ENCODE measurements at places on chromosomes 7 and 10. TPM values are rescaled to one million over a fixed set of nuclear protein-coding genes. Genes with fewer than 3 reads are reported as not detected.

- no peaks in the 10 kb centered on the region for H3K27me3 ChIP-seq
- H3K4me3 ChIP-seq = no peak overlapping the region
- H3K4me1 ChIP-seq = no peaks in the 10 kb centered on the region
- no peak overlapping the region for H3K27ac ChIP-seq
- H3K36me3 ChIP-seq = no peaks in the 10 kb centered on the region
These were observed 661.2 kb downstream of the AUTS2 start for GRCh38 chr7:70259502-70259901.

DNA sequence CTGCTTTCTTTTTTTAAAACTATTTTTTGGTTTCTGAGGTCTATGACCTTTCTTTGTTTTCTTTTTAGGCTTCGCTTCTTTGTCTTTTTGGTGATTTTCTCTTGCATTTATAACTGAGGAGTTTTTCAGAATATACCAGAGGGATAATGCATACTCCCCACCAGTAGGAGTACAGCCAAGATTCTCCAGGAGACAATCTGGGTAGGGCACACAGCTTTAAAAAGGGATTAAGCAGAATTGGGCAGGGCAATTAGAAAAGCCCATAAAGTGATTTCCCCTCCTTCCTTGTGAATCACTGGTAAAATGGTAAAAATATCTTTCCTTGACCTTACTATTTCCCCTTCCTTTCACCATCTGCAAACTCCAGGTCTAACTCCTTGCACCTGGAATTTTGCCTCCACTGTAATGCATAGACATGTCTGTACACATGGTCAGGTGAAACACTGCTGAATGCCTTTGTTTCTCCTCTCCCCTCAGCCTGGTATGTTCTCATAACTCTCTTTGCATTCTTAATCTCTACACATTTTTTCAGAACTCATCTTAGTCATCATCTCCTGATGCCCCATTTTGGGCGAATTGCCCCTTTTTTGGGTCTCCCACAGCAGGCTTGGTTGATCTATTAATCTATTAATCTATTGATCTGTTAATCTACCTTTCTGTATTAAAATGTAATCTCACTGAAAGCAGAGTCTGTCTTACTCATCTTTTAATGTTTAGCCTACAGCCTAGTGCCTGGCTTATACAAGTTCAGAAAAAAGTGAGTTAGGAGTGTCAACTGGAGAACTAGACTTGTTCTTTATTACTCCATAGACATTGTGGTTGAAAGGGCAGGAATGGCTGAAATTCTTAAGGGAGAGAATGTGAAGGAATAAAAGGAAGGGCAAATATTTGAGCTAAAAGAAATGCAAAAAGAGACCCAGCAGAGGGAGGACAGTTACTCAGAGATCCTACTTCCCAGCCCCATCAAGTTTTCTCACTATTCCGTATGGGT, 64.6 kb downstream of the MDFIC start:
- no peak overlapping the region for H3K27ac ChIP-seq
- no peak for DNase-seq
- no peak overlapping the region for H3K4me3 ChIP-seq
- H3K36me3 ChIP-seq = peaks cover 62% of the 10 kb centered on the region
- H3K4me1 ChIP-seq = peaks cover 22% of the 10 kb centered on the region

GRCh38 chr10:6580279-6581029, 378 bp upstream of the PRKCQ start:
- H3K4me1 ChIP-seq = peaks cover 57% of the 10 kb centered on the region
- peak; percentile 87 for DNase-seq
- H3K36me3 ChIP-seq = peaks cover 78% of the 10 kb centered on the region
- H3K27me3 ChIP-seq = no peaks in the 10 kb centered on the region
- H3K27ac ChIP-seq = peak overlapping the region; percentile 98
- peak overlapping the region; percentile 87 for H3K4me3 ChIP-seq

GRCh38 chr10:61943674-61944378, 42.3 kb downstream of the ARID5B start:
- H3K27ac ChIP-seq = peak overlapping the region; percentile 87
- H3K4me1 ChIP-seq = peaks cover 56% of the 10 kb centered on the region
- no peaks in the 10 kb centered on the region for H3K27me3 ChIP-seq
- H3K36me3 ChIP-seq = peaks cover 76% of the 10 kb centered on the region
- no peak for DNase-seq

- peaks cover 35% of the 10 kb centered on the region for H3K27me3 ChIP-seq
- no peak overlapping the region for H3K27ac ChIP-seq
- no peak for DNase-seq
- H3K36me3 ChIP-seq = peaks cover 3% of the 10 kb centered on the region
- no peak overlapping the region for H3K4me3 ChIP-seq
These were observed 25.0 kb upstream of the PPA1 start for GRCh38 chr10:70258216-70258615.

DNA sequence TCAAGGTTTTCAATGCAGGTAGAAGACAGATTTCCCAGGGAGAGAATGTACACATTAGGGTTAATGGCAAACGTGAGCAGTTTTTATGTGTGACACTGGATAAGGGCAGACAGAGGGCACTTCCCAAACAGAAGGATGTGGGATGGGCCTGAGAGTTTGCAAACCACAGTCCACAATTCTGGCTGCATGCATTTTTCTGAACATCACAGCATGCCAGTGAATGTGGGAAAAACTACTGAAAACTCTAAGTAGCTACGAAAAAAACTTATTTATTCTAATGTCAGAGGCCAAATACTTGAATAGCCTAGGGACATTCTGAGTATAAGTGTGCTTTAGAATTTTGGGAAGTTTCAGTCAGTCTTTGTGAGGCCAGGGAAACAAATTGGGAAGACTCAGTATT, 145.9 kb downstream of the NRCAM start:
- H3K27ac ChIP-seq = no peak overlapping the region
- H3K36me3 ChIP-seq = no peaks in the 10 kb centered on the region
- no peaks in the 10 kb centered on the region for H3K4me1 ChIP-seq

DNA sequence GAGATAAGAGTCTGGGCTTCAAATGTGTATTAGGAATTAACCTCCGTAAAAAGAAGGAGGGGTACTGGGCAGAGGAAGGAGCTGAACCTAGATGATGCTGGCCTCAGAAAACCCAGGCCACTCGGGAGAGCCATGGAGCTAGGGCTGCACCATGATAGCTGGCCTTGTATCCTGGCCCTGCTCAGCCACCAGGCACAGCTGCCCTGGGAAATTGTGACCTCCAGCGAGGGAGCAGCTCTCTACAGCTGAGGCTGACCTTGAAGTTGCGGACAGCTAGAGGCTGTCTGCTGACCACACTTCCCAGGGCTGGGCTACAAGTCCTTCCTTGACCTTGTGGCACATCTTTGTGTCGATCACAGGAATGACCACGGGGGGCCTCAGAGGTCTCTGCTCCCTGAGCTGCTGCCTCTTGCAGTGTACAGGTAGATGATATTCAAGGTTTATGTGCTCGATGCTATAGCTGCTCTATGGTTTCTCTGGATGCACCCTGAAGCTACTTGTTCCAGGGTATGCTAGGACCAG, 38.3 kb upstream of the SLC35B4 start:
- no peaks in the 10 kb centered on the region for H3K27me3 ChIP-seq
- DNase-seq = no peak
- H3K36me3 ChIP-seq = no peaks in the 10 kb centered on the region
- H3K27ac ChIP-seq = no peak overlapping the region
- H3K4me3 ChIP-seq = no peak overlapping the region

DNA sequence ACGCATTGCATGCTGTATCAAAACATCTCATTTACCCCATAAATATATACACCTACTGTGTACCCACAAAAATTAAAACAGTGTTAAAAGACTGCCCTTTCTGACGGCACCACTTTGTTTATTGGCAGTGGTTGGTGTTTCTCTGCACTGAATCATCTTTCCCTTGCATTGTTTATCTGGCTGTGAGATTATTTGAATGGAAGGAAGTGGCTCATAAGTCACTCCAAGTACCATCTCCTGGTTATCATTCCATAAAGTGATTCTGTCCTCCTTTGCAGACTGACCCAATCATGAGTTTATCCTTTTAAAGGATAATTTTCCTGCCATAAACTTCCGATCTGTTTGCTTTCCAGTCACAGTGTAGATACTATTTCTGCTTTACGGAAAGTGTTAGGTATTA, 183.8 kb downstream of the CAMK1D start:
- H3K36me3 ChIP-seq = no peaks in the 10 kb centered on the region
- DNase-seq = no peak
- no peak overlapping the region for H3K27ac ChIP-seq
- H3K4me1 ChIP-seq = peaks cover 24% of the 10 kb centered on the region
- no peaks in the 10 kb centered on the region for H3K27me3 ChIP-seq

- no peak for DNase-seq
- no peaks in the 10 kb centered on the region for H3K36me3 ChIP-seq
- H3K4me3 ChIP-seq = no peak overlapping the region
- no peaks in the 10 kb centered on the region for H3K27me3 ChIP-seq
- H3K4me1 ChIP-seq = no peaks in the 10 kb centered on the region
These were observed 902.8 kb downstream of the LRMDA start for GRCh38 chr10:76334255-76334654.

DNA sequence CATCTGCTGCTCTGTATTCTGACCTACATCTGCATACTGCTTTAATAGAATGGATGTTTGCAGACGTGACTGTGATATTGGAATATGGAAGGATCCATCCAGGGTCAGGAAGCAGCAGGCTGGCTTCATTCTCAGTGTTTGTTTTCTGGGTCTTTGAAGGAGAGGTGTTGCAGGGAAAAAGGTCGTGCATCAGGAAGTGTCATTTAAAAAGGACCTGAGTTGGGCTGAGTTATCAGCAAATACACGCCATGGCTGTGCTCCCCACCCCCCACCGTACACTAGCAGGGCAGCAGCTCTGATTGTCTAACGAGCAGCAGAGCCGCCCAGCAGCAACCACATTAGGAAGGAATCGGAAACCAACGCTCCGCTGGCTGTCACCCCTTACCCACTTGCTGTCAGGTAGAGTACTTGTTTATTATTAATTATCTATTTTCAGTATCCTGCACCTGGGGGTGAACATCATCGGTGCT, 63.1 kb upstream of the STEAP1B start:
- peaks cover 8% of the 10 kb centered on the region for H3K36me3 ChIP-seq
- peak overlapping the region; percentile 63 for H3K4me3 ChIP-seq
- peaks cover 54% of the 10 kb centered on the region for H3K4me1 ChIP-seq
- peak; percentile 48 for DNase-seq

GRCh38 chr7:140867467-140868462, 57.0 kb downstream of the BRAF start:
- DNase-seq = no peak
- H3K36me3 ChIP-seq = peaks cover 13% of the 10 kb centered on the region

DNA sequence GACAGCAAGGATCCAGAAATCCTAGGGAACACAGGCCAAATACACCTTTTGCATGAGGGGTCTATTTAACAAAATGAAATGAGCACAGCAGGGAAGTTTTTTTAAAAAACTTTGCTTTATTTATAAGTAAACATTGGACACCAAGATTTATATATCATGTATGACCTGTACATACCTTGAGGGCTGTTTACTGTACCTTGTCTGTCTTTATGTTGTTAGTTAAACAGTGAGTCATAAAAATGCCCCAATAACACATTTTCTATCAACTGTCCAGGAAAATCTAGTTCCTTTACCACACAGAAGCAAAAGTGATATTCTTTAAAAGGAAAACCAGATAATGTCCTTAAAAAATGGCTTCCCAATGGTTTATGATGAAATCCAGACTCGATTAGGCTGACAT, 45.1 kb upstream of the AGR3 start:
- no peak overlapping the region for H3K27ac ChIP-seq
- no peak overlapping the region for H3K4me3 ChIP-seq
- H3K4me1 ChIP-seq = peaks cover 39% of the 10 kb centered on the region
- no peaks in the 10 kb centered on the region for H3K27me3 ChIP-seq

DNA sequence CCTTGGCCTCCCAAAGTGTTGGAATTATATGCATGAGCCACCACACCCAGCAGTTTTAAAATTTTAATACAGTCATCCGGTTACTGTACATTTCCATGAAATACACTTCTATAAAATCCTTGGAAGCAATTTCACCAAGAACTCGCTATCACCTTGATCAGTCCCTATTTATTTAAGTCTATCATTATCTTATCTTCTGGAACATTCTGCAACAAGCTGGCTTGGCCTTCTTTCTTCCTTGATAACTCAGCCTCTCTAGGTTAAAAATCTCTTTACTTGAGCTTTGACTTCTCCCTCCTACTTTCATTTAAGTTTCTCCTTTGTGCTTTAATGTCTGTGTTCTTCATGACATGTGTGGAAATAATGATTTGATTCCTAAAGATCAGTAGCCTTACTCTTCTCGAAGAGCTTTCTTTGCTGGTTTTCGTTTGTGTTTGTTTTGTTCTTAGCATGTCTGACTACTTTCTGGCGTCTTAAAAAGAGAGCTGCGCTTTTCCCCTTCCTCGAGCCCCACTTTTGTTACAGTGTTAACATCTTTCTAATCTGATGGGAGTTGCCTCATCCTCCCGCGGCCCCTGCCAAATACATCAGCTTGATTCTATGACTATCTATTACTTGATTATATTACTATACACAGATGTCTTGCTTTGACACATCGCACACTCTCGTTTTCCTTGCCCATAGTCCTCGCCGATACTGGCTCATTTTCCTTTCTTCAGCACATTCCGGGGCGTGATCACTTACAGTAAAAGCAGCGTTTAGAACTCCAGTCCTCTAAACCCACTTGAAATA, 11.1 kb upstream of the CALML5 start:
- no peak overlapping the region for H3K4me3 ChIP-seq
- no peak overlapping the region for H3K27ac ChIP-seq
- DNase-seq = no peak
- no peaks in the 10 kb centered on the region for H3K36me3 ChIP-seq
- H3K4me1 ChIP-seq = peaks cover 1% of the 10 kb centered on the region

- DNase-seq = no peak
- H3K36me3 ChIP-seq = no peaks in the 10 kb centered on the region
- H3K4me3 ChIP-seq = no peak overlapping the region
- H3K4me1 ChIP-seq = no peaks in the 10 kb centered on the region
These were observed 121.1 kb downstream of the C10orf90 start for GRCh38 chr10:126549344-126549743.

DNA sequence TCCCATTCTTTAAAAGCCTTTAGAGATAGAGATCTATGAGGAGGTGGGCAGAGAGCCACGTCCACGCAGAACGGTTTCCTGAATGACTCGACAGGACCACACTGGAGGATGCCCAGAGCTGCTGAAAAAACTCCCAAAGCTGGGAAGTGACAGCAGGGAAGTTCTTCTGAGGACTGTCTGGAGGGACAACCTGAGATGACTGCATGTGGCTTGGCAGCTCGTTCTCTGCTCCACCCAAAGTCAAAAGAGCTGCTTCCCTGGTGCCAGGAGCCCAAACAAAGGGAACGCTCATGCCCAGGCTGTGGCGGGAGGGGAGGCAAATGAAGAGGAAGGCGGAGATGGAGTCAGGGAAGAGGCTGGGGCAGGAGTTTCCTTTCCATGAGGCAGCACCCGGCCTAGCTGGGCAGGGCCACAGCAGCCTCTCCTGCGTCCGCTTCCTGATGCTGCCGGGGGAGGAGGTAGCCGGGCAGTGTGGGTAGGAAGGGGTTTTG, 95.4 kb downstream of the CCDC3 start:
- H3K27ac ChIP-seq = no peak overlapping the region
- no peak for DNase-seq
- H3K4me3 ChIP-seq = no peak overlapping the region
- no peaks in the 10 kb centered on the region for H3K4me1 ChIP-seq
- H3K27me3 ChIP-seq = peaks cover 11% of the 10 kb centered on the region

GRCh38 chr10:18505456-18506118, 145.8 kb downstream of the NSUN6 start:
- no peaks in the 10 kb centered on the region for H3K36me3 ChIP-seq
- H3K4me3 ChIP-seq = no peak overlapping the region
- DNase-seq = no peak
- no peaks in the 10 kb centered on the region for H3K27me3 ChIP-seq
- peaks cover 13% of the 10 kb centered on the region for H3K4me1 ChIP-seq

- H3K36me3 ChIP-seq = no peaks in the 10 kb centered on the region
- no peaks in the 10 kb centered on the region for H3K27me3 ChIP-seq
- no peaks in the 10 kb centered on the region for H3K4me1 ChIP-seq
- H3K27ac ChIP-seq = no peak overlapping the region
- no peak for DNase-seq
These were observed 297.4 kb upstream of the NEBL start for GRCh38 chr10:21194510-21194993.

The HGF gene
- not detected for total RNA-seq

The CPN1 gene
- total RNA-seq = not detected

The VSIR gene
- total RNA-seq = 109 TPM

The CREB5 gene
- total RNA-seq = not detected

The MACC1 gene
- 0.18 TPM for total RNA-seq
